ENCODE measurements at places on chromosomes 5 and 9.
A peak's percentile ranks its signal among the peaks of the same experiment; 100 is the strongest.

DNA sequence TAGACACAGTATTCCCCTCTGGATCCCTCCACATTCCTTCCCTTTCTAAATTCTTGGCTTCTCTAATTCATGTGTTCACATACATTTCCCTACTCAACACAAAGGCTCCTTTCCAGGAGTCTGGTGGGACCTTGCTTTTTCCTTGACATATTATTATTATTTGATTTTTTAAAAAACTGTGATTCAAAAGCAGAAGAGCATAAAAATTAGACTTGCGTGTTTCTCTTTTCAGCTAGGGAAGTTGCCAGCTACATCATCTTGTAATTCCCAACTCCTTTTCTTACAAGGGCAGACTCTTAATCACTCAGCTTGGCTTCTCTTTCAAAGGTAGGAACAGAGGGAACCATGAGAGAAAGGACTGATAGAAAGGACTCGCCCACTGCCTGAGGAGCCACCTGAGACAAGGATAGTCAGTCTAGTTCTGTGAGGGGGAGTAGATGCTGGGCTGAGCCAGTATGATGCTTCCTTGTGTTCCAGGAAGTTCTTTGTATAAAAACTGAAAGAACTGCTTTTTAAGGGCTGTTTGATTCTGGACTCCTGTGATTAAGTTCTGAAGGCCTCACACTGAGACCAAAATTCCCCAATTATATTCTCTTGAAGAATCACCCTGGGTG lies 51.0 kb upstream of the DPYSL3 start:
- DNase-seq, result no peak

DNA sequence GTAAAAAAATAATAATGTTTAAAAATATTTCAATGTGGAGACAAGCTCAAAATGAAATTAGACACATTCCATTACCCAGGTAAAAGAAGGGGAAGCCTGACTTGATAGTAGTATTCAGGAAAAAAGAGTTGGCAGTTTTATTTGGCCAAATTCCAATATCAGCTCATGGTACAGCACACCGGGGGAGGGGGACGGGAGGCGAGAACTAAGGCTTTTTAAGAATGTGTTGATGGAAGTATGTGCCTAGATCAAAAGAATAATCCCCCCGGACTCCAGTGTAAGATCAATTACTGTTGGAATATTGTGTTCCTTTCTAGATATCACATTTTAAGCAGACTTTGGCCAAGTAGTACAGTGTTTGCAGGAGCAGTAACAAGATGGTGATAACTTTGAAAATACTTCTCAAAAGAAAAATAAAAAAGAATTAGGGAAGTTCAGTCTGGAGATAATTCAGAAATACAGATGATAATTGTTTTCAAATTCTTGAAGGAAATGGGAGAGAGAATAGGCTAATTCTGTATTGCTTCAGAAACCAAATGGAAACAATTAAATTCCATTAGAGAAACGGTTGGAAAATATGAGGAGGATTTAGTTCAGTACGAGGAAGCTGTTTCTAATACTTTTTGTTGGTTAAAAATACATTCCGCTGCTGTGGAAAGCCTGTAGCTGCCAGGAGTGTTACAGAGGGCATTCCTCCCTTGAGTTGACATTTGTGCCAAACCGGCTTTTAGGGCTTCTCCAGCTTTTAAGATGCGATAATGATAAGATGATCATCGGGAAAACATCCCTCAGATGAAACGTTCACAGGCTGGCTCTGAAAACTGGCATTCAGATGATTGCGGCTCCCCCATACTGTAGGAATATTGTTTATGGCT lies 98.1 kb upstream of the ERBIN start:
- no peak for DNase-seq

- DNase-seq, result no peak
Measured at GRCh38 chr5:14187660-14188059, 44.5 kb downstream of the TRIO start.

GRCh38 chr9:135896205-135896604 lies 11.1 kb downstream of the CAMSAP1 start:
- DNase-seq, result no peak

GRCh38 chr9:36892279-36892678 lies 141.8 kb downstream of the PAX5 start:
- peak; percentile 49 for DNase-seq

DNA sequence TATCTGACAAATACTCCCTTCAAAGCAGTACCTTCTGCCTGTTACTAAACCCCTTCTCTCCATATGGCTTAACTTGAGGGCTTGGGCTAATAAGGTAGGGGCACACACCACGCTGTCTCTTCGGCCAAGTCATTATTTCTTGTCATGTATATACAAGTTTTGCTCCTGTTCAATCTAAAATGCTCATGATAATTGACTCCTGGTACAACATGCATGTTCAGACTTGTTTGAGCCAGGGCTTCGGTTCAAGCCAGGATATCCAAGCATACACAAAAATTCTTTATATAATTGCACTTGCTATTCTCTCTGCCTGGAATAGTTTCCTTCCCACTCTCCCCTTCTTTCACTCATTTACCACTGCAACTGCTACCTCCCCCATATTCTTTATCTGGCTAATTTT lies 756.0 kb upstream of the C9orf72 start:
- DNase-seq, result no peak

- peak; percentile 34 for DNase-seq
Measured at GRCh38 chr5:176894298-176894697, 4.8 kb downstream of the HK3 start.

- no peak for DNase-seq
Measured at GRCh38 chr9:137643921-137644320, 25.1 kb downstream of the EHMT1 start.

DNA sequence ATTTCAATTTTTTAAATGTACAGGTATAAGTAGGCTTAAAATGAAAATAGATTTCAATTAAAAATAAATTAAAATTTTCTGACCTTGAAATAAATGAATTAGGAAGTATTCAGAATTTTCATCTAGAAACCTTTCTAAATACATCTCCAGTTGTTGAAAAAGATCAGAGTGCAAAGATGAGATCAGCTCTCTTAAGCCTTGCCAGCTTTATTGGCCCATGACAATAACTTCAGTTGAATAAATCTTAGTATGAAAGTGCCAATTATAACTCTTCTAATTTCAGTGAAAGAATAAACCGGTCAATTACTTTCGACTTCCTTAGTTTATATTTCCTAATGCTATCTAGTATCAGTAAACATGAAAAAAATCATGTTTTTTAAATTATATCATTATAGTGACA lies 117.4 kb downstream of the FBXL17 start:
- no peak for DNase-seq

GRCh38 chr5:106374956-106375355 lies 1295.8 kb downstream of the EFNA5 start:
- no peak for DNase-seq

- DNase-seq, result no peak
Measured at GRCh38 chr5:69451941-69452647, 37.2 kb downstream of the MARVELD2 start.

DNA sequence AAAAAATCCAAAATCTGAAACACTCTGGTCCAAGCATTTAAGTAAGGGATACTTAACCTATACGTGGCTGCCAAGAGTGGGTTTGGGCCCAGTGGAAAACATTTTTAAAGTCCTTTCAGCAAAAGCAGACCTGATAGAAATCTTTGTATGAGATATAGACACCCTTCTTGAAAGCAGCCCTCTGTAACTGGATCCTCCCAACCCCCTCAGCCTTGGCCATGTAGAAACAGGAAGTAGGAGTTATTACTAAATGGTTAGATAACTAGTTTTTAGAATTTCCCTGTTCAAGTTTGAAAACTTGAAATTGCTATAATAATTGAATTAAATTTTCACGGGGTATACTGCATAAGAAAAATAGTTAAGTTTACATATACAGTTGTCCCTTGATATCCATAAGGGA lies 111.3 kb upstream of the PCA3 start:
- no peak for DNase-seq

DNA sequence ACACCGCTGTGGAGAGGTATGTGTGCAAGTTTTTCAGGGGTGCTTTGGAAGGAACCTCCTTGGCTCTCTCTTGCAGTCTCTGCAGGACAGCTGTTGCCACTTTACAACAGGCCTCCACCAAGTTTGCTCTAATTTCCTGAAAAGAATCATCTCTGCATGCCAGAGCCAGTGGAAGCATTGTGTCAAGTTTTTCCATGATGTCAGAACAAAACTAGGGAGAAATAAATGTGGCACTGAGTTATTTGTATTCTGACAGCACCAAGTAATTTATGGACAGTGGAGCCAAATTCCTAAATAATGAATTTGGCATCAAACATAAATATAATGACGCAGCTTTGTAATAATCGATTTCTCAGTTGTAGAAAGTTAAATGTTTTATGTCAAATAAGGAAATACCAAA lies 146.9 kb downstream of the KIAA0825 start:
- no peak for DNase-seq

- no peak for DNase-seq
Measured at GRCh38 chr9:3508521-3509291, 17.1 kb downstream of the RFX3 start.

DNA sequence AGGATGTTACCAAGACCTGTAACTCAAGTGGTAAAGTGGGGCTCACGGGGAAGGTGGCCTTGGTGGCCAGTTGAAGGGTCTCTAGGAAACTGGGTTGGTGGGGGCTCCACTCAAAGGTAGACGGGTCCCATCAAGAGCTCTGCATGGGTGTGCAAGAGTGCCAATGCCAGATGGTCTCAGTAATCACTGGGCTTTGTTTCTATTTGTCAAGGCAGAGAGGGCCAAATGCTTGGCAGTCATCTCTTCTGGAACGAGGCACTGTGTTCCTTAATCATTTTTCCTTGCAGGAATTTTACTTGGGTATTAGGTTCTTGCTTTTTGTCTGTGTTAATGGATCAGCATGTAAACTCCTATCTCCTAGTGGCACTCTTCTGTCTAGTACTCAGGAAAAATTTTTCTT lies 220.8 kb downstream of the DIRAS2 start:
- DNase-seq, result no peak

- DNase-seq, result peak; percentile 87
Measured at GRCh38 chr5:157607371-157608161, 32.0 kb upstream of the ADAM19 start.

- no peak for DNase-seq
Measured at GRCh38 chr5:1651971-1652872, 128.5 kb upstream of the LPCAT1 start.

DNA sequence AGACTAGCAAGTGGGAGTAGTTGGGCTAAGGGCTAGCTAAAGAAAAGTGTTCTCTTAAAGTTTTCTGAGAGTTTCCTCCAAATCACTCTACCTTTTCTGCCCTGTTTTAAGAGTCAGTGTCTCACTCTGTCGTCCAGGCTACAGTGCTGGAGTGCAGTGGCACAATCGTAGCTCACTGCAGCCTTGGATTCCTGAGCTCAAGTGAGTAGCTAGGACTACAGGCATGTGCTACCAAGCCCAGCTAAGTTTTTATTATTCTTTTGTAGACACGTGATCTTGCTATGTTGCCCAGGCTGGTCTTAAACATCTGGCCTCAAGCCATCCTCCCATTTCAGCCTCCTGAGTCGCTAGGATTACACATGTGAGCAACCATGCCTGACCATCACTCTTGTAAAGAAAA lies 378.9 kb downstream of the CAAP1 start:
- no peak for DNase-seq

- no peak for DNase-seq
Measured at GRCh38 chr5:110161162-110161561, 471.4 kb downstream of the MAN2A1 start.

DNA sequence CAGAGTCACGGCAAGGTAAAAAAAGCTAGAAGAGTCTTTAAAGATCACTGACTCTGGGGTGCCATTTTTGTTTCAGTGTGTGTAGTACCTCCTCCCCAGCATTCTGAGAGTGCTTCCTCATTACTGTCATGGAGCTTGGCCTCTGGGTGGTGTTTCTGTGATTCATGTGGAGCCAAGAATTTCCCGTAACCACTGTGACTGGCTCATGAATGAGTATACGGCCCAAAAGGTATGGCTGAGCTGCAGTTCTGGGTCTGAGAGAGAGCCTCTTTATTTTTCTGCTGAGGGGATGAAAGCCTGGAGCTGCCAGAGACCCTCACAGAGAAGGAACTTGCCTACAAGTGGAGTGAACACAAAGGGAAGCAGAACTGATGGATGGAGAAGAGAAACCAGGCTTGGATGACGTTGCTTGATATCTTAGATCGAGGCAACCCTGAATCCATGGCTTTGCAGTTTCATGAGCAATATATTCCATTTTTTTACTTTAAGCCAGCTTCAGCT lies 85.6 kb downstream of the PTTG1 start:
- peak; percentile 66 for DNase-seq

DNA sequence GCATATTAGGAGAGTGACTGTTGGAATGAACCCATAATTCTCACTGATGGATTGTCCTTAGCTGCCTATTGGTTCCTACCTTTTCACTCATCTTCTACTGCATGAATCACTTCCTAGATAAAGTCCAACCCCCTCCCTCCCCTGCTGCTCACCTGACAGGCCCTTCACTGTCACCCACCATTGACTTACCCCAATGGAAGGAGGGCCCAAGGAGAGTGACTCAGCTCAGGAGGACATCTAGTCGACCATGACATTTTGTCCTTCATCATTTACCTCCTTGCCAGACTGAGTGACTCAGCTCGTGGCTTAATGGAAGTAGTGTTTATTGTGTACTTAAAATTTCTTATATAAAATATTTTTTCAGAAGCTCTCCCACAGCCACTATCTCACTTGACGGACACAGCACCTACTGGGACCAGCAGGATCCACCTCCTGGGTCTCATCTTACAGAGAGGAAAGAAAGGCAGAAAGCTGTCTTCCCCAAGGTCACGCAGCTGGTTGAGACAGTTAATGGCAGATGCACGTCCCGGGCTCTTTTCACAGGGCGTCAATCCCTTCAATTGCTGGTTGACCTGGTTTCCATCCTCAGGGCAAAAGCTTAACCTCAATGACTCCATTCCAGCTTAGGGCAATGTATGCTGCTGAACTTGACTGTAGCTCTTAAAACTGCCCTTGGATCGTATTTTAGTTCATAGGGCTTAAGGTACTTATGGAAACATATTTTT lies 142.3 kb downstream of the MARCHF11 start:
- DNase-seq, result no peak

- no peak for DNase-seq
Measured at GRCh38 chr9:70951749-70952727, 169.4 kb downstream of the TRPM3 start.

DNA sequence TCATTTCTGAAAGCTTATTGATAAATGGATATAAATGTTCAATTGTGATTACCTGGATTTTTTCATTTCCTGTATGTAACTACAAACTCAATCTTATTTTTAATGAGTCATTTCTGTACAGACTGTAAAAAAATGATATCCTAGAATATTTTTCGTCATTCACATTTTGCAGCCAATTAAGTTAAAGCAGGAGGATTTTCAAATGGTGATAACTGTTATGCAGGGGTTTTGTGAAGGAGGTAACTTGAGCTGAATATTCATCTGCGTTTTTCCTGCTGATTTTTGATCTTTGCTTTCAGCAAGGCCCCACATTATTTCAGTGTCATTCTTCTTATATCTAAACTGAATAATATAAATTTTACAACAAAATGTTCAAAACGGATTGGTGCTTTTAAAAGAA lies 74.1 kb downstream of the SLF1 start:
- no peak for DNase-seq

Data from activated effector memory CD4-positive, alpha-beta T cell treated with anti-CD3 and anti-CD28 coated beads, Interleukin-2, amount 50 U/mL, for 16 hours (primary cell).